ENCODE measurements at places on chromosomes 1 and 21. TPM values are rescaled to one million over a fixed set of nuclear protein-coding genes. Genes with fewer than 3 reads are reported as not detected.
A peak's percentile ranks its signal among the peaks of the same experiment; 100 is the strongest.

GRCh38 chr1:59766227-59766855, 48.4 kb upstream of the HOOK1 start:
- DNase-seq, result no peak

DNA sequence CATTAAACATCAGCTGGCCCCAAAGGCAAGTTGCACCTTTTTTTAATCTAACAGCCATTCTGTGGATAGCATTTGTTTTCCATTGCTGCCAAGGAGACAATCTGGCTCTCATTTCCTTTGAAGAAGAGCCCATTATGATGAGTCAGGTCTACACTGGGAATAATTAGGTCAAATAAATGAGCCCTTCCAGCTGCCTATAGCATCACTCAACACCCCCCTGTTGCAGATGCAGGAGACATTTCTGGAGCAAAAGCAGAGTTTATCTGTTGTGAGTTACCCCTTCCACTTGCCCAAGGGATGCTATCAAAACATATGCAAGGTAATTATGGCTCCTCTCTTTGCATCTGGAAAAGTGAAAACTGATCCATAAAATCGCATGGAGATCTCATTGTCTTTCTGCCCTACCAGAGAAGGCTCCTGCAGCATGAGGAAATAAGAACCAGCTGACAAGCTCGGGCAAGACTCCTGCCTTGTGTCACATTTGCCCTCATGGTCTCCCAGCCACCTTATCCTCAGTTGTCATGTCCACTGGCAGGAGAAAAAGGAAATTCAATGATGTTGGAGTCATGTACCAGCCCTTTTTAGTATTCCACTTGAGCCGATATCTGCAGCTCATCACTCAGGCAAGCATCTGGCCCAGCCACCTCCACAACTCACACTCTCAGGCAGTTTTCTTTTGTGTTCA, 135.9 kb downstream of the SLC30A10 start:
- DNase-seq, result no peak

GRCh38 chr1:208747979-208748378, 503.8 kb upstream of the PLXNA2 start:
- no peak for DNase-seq

DNA sequence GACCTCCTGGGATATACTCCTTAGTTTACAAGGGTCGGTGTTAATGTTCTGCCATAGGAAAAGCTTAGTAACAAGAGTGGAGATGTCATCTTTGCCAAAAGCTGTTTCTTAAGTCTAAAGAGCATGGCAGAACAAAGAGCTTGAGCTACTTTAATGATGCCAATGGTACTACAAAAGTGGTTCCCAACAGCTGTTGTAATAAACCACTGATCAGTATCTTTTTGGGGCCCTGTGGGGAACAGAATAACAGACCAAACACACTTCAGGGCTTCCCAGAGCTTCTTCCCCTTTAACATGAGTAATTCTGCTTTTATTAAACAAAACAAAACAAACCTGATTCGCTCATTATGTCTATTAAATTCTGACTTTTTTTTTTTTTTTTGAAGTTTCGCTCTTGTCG, 116.3 kb downstream of the NCAM2 start:
- no peak for DNase-seq

GRCh38 chr1:174040387-174040786, 18.2 kb upstream of the RC3H1 start:
- DNase-seq, result peak; percentile 89

GRCh38 chr1:183087001-183087400, 63.8 kb downstream of the LAMC1 start:
- DNase-seq, result no peak

DNA sequence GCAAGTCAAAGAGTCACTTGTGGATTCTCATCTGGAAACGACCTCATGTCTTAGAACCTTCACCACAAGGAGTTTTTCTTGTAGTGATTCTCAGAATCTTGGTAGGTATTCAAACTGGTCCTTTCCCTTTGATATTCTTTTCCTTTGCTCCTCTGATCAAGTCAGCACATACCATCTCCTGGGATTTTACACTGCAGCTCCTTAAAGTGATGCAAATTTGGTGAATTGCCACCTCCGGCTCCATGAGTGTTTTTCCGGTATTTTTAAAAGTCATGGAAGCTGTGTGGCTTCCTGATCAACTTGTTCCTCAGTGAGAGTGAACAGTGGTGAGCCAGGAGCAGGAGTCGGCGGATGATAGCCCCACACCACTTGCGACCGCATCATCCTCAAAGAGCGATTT, 182.1 kb upstream of the DAB1 start:
- DNase-seq, result no peak

- DNase-seq, result no peak
Observed at GRCh38 chr1:151581451-151581850, 30.4 kb upstream of the SNX27 start.

GRCh38 chr21:15050568-15051377, 14.0 kb downstream of the NRIP1 start:
- DNase-seq, result no peak

CD5L gene
- not detected for polyA plus RNA-seq

KLHL20 gene
- 12.3 TPM for polyA plus RNA-seq

- no peak for DNase-seq
Observed at GRCh38 chr1:114208106-114208505, 54.4 kb upstream of the SYT6 start.

- peak; percentile 50 for DNase-seq
Observed at GRCh38 chr1:77347646-77348045, 65.8 kb downstream of the AK5 start.

DNA sequence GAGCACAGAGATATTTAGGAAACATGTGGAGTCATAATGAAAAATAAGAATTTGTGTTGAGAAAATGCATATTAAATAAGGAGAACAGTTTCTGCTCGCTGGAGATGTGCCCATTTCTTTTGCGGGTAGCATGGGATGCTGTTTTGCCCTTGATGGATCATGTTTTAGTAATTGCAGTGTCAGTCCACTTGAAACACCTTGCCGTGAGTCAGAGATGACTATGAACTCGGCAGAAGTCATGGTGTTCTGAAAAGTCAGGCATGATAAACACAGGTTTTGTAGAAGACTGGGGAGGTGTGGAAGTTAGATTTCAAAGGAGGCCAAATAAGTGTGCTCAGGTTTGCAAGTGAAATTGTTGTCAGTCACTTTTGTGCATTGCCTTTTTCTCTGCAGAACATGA, 315.0 kb upstream of the LRRC7 start:
- DNase-seq, result peak; percentile 1

GRCh38 chr1:151165281-151165737, 393 bp downstream of the LYSMD1 start:
- DNase-seq, result peak; percentile 20

DNA sequence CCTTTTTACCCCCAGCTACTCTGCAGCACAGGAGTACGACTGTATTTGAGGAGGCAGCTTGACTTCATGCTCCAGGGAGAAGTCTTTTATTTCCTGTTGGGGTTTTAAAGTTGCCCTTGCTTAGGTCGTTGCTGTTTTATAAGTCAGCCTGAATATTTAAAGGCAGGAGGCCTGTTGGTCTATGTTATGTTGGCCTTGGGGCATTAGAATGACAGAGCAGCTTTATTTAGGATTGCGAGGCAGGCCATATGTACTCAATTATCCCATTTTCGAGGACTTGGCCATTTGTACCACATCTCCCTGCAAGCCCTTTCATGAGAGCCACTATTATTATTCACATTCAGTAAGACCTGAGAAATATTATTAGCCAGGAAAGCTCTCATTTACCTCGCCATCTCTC, 47.0 kb downstream of the KIF26B start:
- DNase-seq, result no peak

DNA sequence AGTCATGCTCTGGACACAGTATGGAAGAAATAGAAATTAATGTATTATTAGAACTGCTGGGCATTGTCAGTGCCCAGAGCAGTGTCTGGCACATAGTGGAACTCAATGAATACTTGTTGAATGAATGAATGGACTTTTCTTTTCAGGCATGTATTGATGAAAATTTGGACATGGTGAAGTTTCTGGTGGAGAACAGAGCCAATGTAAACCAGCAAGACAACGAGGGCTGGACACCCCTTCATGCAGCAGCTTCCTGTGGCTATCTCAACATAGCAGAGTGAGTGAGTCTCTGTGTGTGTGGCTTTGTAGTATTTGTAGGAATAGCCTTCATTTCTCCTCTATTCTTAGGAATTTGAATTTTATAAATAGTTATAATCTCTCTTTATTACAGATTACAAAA, 68.1 kb downstream of the PPP1R12B start:
- DNase-seq, result peak; percentile 9

PLEKHA6 gene
- 7.4 TPM for polyA plus RNA-seq

ADAMTS4 gene
- polyA plus RNA-seq, result 0.07 TPM

B3GALT5 gene
- polyA plus RNA-seq, result not detected

TMEM125 gene
- 2.2 TPM for polyA plus RNA-seq

TGFBR3 gene
- polyA plus RNA-seq, result 0.09 TPM
